ENCODE measurements at places on chromosomes 2 and 18.
A peak's percentile ranks its signal among the peaks of the same experiment; 100 is the strongest.

- DNase-seq, result peak; percentile 89
These were observed 6.7 kb upstream of the SDC1 start for GRCh38 chr2:20231598-20232026.

GRCh38 chr2:150376553-150377335 is 110.7 kb downstream of the RND3 start:
- DNase-seq, result peak; percentile 37

- no peak for DNase-seq
These were observed 152.3 kb downstream of the DIS3L2 start for GRCh38 chr2:232113821-232114220.

DNA sequence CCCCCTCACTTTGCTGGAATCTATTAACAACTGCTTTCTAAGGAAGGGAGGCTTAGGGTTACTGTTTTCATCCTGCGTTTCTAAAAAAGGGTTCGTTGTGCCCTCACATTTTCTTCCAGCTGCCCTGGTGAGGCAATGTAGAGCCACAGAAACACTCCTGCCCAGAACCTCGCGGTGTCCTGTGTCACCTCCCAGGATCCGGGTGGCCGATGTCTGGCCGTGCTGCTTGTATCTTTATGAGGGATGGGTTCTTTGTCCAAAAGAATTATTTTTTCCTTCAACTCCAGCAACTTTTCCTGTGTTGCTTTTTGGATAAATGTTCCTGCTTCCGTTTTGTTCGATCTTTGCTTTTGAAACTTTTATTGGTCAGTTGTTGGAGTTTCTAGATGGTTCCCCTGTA is 291.8 kb upstream of the HS6ST1 start:
- DNase-seq, result no peak

DNA sequence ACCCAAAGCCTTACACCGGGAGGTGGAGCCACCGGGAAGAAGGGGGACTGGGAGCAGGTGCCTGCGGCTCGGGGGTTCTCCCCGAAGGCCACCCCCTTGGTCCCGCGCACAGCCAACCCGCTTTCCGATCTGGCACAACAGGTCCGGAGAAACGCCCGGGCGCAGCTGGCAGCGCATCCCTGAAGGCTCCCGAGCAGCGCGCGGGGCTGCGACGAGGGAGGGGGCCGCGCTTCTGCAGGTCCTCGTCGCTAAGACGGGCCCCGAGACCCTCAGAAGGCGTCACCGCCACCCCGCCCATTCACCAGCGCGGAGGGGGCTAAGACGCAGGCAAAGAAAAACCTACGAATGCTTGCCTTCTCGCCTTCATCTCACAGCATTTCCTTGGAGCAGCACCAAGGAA is 1.8 kb downstream of the CBLN2 start:
- DNase-seq, result peak; percentile 21
